Thoracic aorta (tissue), 2 donors: ENCODE measurements at places on chromosomes 6 and 20.

GRCh38 chr6:13517116-13517515 lies 29.7 kb upstream of the GFOD1 start:
- no peak overlapping the region for H3K4me3 ChIP-seq
- H3K36me3 ChIP-seq = no peaks in the 10 kb centered on the region
- no peaks in the 10 kb centered on the region for H3K4me1 ChIP-seq
- H3K27ac ChIP-seq = no peak overlapping the region
- H3K27me3 ChIP-seq = no peaks in the 10 kb centered on the region

- no peaks in the 10 kb centered on the region for H3K27me3 ChIP-seq
- no peaks in the 10 kb centered on the region for H3K36me3 ChIP-seq
- H3K4me1 ChIP-seq = peaks cover 27% of the 10 kb centered on the region
- H3K4me3 ChIP-seq = no peak overlapping the region
These were observed 40.2 kb downstream of the E2F3 start for GRCh38 chr6:20441921-20442320.

DNA sequence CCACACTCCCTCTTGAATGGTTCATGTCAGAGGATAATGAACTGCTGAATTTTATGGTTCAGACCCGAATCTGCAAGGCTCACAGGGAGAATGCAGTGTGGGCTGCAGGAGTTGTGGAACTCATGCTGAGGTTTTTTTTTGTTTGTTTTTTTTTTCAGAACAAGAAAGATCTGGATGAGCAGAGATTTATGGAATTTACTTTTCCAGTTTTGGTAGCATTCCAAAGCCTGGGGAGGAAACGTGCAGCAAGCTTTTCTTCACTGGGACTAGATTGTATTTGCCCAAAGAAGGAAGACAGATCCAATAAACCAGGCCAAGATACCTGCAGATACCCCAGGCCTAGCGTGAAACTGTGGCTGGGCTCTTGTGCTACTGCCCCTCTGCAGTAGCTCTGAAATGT lies 223.9 kb upstream of the TAB2 start:
- no peak overlapping the region for H3K27ac ChIP-seq
- no peak for DNase-seq
- no peaks in the 10 kb centered on the region for H3K36me3 ChIP-seq
- peaks cover 9% of the 10 kb centered on the region for H3K4me1 ChIP-seq
- no peak overlapping the region for H3K4me3 ChIP-seq

DNA sequence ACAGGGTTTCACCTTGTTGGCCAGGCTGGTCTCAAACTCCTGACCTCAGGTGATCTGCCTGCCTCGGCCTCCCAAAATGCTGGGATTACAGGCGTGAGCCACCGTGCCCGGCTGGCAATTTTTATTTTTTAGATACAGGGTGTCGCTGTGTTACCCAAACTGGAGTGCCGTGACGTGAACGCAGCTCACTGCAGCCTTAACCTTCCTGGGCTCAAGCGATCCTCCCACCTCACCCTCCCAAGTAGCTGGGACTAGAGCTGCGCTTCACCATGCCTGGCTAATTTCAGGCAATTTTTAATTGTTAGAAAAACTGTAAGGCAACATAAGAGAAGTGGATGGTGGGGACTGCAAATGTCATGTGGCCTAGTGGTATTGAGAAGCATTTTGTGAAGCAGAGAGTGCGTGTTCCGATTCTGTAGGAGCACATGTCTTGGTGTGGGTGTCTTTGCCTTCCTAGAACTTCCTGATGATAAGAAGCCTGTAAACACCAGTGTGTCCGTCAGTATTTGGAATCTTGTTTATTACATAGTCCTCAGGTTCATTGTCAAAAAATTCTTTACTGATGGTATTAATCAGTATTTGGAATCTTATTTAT lies 18.0 kb downstream of the JARID2 start:
- H3K27ac ChIP-seq = no peak overlapping the region
- no peaks in the 10 kb centered on the region for H3K27me3 ChIP-seq
- DNase-seq = no peak
- no peaks in the 10 kb centered on the region for H3K36me3 ChIP-seq

DNA sequence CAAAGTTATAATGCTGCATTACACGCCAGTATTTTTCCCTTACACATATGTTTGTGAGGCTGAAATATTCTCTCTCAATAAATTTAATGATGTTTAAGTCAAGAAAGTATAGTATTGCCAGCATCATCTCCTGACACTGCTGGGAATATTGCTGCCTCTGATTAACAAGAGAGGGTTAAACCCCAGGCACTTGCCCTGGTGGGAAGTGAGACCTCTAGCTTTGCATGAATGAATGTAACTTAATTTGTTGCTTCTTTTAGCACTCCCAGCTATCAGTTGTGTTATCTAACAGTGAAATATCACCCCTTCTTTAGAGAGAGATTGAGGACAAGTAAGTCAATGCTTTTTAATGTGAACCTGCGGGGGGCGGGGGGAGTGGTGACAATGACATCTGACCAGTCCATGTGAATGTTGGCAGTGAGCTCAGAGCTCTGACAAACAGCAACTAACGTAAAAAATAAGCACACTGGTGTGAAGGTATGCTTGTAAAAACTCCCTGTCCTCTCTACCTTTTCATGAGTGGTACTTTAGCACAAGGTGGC lies 9.8 kb downstream of the FOXA2 start:
- no peak overlapping the region for H3K27ac ChIP-seq
- H3K4me3 ChIP-seq = no peak overlapping the region
- DNase-seq = no peak
- H3K27me3 ChIP-seq = peaks cover 27% of the 10 kb centered on the region
- H3K4me1 ChIP-seq = peaks cover 17% of the 10 kb centered on the region
- no peaks in the 10 kb centered on the region for H3K36me3 ChIP-seq

DNA sequence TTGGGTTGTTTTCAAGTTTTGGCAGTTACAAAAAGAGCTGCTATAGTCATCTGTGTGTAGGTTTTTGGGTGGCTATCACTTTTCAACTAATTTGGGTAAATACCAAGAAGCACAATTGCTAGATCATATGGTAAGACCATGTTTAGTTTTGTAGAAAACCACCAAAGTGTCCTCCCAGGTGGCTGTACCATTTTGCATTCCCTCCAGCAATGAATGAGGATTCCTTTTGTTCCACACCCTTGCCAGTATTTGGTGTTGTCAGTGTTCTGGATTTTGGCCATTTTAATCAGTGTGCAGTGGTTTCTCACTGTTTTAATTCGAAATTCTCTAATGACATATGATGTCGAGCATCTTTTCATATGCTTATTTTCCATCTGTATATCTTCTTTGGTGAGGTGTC lies 457.5 kb upstream of the ARID1B start:
- no peaks in the 10 kb centered on the region for H3K36me3 ChIP-seq
- no peaks in the 10 kb centered on the region for H3K27me3 ChIP-seq

DNA sequence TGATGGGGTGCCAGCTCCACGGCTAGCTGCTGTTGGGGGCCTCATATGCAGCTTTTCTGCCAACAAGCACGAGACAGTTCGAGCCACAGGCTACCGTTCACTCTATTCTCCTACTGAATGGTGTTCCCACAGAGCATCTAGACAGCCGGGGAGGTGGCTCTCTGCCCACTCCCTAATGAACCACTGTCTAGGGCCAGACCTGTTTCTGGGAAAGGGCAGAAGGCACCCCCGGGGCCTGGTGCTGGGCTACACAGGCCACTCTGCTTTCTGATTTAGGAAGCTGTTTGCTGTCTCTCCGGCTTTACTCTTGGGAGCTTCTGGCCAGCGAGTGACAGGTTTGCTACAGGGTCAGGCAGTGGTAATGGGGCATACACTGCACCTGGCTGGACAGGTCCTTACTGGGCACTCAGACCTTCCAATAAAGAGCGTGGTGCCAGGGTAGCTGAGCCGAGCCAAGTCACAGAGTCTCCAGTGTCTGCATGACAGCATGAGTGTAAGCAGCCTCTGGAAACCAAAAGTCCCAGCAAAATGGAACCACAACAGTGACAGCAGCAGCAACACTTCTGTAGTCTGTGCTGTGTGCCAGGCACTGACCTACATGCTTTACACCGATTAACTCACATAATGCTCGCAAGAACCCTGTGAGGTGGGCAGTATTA lies 8.4 kb downstream of the CCDC167 start:
- H3K4me3 ChIP-seq = no peak overlapping the region
- H3K36me3 ChIP-seq = no peaks in the 10 kb centered on the region
- no peak for DNase-seq

DNA sequence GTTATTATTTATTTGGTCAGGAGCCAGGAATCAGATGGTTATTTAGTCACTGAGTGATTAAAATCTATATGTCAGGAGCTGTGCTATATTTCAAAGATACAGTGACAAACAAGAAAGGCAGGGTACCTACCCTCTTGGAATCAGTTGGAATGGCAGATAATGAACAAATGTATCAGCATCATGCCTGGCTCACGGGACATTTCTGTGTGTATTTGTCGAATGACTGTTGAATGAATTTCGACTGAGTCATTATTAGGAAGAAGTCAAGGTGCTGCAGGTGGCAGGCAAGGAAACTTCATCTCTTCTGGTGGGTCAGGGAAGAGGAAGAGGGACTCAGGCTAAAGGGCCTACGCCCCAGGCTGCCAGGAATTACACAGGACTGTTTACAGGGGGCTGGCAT lies 13.6 kb downstream of the PKIG start:
- DNase-seq = no peak
- no peak overlapping the region for H3K4me3 ChIP-seq
- H3K27me3 ChIP-seq = no peaks in the 10 kb centered on the region
- H3K36me3 ChIP-seq = peaks cover 2% of the 10 kb centered on the region
- H3K27ac ChIP-seq = peak overlapping the region; percentile 91

DNA sequence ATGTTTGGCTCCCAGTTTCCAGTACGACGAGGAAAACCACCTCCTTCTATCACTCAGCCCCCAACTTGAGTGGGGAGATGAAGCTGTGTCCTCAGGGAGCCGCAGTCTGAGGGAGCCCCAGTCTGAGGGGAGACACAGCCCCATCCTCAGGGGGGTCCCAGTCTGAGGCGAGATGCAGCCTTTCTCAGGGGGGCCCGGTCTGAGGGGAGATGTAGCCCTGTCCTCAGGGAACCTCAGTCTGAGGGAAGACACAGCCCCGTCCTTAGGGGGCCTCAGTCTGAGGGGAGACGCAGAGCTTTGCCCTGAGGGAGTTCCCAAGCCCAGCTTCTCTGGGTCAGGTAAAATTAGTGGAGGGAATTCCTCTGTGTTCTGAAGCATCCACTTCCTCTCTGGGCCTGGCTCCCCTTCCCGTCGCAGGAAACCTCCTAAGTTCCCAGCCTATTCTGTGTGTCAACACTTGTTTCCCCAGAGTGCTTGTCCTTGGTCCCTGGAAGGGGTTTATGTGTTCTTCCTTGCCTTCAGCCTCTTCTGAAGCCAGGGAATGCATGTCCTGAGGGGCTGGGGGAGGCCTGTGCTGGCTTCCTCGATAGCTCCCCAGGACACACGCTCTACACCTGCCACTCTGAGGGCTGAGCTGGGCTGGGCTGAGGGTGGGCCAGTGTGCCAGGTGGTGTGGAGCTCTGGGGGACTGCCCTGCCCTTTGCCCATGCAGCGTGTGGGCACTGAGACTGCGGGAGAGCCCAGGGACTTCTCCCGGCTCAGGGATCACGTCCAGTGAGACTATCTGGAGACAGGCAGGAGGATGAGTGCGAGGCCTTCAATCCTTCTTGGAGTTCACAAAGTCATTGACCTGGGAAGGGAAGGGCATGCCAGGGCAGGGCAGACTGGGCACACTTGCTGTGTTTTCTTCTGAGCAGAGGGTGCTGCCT lies 55.4 kb downstream of the VEGFA start:
- no peak for DNase-seq
- H3K4me3 ChIP-seq = no peak overlapping the region
- no peaks in the 10 kb centered on the region for H3K27me3 ChIP-seq
- H3K27ac ChIP-seq = no peak overlapping the region
- H3K4me1 ChIP-seq = no peaks in the 10 kb centered on the region
- no peaks in the 10 kb centered on the region for H3K36me3 ChIP-seq

GRCh38 chr20:58028123-58028522 lies 200.3 kb downstream of the ANKRD60 start:
- no peak overlapping the region for H3K27ac ChIP-seq
- H3K4me1 ChIP-seq = peaks cover 7% of the 10 kb centered on the region
- no peaks in the 10 kb centered on the region for H3K27me3 ChIP-seq
- no peaks in the 10 kb centered on the region for H3K36me3 ChIP-seq

DNA sequence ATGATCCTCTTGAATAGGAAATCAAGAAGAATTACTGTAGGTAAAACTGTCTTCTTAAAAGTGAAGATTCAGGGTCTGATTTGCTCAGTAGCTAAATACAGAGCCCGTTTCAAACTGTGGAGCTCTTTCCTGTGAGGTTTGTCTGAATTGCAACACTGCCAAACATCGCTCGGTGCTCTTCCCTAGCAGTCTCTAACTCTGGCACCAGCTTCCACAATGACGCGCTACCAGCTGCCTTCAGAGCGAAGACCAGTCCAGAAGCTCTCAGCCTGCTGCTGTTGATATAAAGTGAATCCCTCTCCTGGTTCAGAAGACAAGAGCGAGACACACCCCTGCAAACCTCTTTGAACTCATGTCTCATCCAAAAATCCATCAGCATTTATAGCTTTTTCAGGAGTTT lies 447.0 kb downstream of the LMBRD1 start:
- no peaks in the 10 kb centered on the region for H3K4me1 ChIP-seq
- no peaks in the 10 kb centered on the region for H3K36me3 ChIP-seq
- H3K27me3 ChIP-seq = no peaks in the 10 kb centered on the region
- DNase-seq = no peak
